ENCODE measurements at places on chromosomes 13 and 19.

GRCh38 chr19:17406046-17406886 lies 836 bp upstream of the BST2 start:
- no peak for DNase-seq

DNA sequence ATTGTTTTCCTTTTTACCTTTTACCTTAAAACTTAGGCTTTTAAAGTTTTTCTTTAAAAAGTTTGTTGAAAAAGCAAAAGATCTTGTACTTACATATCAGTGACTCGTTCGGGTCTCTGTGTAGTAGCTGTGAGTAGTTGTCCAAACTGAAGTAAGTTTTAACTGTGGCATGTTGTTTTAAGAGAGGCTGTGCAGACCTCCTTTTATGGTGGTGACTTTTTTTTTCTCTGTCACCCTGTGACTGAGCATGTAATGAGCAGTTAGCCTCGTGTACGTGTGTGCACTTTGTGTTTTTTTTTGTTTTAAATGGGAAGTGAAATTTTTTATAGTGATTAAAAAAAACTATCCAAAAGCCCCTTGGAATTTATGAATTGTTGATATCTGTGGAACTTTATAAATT lies at the start of gene GPR183:
GPR183 (minus strand) TSS at position 153 of the 400 bp plus-strand sequence. CDS start 11,254 bp downstream, outside the sequence.
- DNase-seq, result no peak

DNA sequence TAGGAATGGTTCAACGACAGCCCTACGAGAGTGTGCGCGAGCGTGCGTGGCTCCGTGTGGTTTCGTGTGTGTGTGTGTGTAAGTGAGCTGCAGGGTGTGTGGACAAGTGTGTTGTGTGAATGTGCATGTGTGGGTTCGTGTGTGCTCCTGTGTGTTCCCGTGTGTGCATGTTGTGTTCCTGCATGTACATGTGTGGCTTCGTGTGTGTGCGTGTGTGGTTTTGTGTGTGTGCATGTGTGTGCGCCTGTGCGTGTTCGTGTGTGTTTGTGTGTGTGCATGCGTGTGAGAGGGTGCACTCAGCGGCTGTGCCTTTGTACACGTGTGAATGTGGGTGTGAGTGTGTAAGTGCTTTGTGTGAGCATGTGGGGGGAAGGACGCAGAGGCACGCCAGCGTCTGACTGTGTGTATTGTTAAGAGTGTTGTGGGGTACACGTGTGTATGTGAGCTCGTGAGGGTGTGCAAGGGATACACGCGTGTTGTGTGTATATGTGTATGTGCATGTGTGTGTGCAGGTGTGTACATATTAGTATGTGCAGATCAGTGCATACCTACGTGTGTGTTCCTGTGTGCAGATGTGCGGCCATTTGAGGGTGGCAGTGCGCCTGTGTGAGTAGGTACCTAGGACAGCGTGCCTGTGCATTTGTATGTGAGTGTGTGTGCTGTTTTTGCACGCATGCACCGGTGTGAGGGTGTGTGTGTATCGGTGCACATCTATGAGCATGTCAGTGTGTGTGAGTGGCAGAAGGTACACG lies 24.3 kb upstream of the ONECUT3 start:
- DNase-seq, result no peak

DNA sequence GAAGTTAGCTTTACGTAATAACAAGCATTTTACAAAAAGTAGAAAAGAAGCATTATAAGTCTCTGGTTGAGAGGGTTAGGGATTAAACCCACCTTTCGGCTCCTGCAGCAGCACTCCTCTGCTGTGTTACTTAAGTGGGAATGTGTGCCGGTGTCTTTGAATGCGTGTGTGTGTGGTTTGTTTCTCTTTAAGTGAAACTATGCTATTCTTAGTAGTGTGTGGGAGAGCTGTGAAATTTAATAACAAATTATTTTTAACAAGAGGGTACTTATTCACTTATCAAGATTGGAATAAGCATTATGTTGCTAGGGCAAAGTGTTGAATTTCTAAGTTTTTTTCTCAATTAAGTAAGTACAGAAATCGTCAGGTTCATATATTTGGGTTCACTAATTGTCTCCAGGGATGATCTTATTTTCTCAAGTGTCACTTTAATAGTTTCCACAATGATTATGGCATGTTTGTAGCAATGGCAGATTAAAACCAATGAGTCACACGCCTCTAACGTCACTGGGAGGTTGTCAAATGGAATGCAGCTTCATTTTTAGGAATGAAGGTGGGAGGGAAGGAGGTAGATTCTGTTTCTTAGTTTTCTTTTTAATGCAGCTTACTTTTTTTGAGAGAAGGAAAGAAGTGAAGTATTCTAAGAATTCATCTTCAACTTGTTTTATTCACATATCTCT lies 151.3 kb downstream of the LMO7 start:
- no peak for DNase-seq

GRCh38 chr13:23599083-23599925 lies 29.1 kb downstream of the TNFRSF19 start:
- no peak for DNase-seq

GRCh38 chr19:13764821-13765394 lies 586 bp downstream of the MRI1 start:
- DNase-seq, result no peak

GRCh38 chr19:3064011-3064330 lies 1.7 kb upstream of the TLE5 start:
- no peak for DNase-seq

DNA sequence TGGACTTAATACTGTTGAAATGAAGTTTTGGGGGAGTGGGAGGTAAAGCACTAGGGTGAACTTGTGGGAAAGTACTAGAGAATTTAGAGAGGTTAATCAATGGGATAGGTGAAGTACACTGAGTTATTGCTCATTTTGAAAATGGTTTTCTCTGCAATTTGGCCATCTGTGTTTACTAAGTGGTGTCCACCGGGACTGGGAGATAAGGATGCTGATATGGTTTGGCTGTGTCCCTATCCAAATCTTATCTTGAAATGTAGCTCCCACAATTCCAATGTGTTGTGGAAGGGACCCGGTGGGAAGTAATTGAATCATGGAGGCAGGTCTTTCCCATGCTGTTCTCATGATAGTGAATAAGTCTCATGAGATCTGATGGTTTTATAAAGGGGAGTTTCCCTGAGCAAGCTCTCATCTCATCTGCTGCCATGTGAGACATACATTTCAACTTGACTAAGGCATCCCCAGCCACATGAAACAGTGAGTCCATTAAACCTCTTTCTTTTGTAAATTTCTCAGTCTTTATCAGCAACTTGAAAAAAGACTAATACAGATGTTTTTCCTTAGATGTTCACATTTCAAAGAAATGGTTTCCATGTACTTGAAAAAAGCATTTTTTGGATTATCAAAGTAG lies 1569.4 kb upstream of the PRR20A start:
- DNase-seq, result no peak

- DNase-seq, result no peak
Observed at GRCh38 chr13:96636001-96636709, 358.1 kb downstream of the OXGR1 start.

DNA sequence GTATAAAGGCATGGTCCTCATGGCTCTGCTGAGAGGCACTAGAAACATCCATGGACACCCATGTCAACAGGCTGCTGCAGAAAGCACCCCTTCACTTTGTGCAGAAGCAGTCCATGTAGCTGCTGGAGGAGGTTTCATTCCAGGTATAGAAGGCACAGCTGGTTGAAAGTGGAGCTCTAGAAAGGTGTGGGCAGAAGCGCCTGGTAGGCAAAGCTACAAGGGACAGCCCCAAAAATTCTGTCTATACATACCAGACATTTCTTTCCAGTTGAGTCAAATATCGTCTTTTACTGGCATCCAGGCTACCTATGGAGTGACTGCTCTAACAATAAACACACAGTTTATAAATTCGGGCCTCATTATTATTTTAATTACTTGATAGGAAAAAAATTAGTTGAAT lies 129.3 kb downstream of the ENOX1 start:
- DNase-seq, result no peak

DNA sequence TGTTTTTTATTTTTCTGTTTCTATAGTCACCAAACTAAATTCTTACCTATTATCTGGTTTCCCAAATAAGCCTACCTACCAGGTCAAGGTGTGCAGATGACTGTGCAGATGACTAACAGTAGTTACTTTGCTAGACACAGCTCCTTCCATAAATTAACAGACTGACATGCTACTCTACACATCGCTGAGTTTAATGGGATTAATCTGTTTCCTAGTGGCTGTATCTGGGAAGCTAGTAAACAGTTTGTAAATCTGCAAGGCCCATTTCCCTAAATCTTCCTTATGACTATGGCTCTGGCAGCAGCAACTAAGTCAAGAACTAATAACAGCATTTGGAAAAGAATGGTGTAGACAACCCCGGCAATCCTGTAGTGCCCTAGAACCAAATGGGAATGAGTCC lies 27.9 kb downstream of the MIPEP start:
- DNase-seq, result no peak

DNA sequence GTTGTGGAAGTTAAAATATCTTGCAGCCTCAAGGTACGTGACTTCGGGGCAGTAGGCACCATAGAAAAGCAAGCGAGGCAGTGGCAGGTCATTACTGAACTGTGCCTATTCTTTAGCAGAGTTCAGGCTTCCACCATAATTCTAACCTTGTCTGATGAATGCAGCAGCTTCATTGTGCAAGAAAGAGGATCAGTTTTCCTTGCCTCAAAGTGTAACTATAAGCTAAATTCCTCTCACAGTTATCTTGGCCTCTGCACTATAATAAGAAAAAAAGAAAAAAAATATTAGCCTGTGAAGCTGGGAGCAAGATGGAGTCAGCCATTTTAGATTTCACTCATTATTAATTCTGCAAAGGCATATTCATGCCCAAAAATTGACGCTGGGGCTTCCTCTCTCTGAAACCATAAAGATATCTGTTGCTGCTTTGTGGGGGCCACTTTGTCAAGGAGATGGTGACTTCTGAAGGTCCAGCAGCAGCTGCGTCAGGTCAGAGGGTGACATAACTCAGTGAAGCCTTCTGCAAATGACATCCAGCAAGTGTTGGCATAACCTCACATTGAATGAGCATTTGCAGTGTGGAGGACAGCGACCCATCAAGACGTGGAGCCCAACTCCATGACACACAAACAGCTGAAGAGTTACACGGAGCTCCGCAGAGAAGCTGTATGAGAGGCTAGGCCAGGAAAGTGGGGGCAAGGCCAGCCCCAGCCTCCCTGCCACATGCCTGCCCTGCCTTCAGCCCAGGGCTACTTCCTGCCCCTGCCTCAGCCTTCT lies 23.1 kb upstream of the SACS start:
- DNase-seq, result no peak

- no peak for DNase-seq
Observed at GRCh38 chr13:19601749-19602725, 31.4 kb upstream of the MPHOSPH8 start.

DNA sequence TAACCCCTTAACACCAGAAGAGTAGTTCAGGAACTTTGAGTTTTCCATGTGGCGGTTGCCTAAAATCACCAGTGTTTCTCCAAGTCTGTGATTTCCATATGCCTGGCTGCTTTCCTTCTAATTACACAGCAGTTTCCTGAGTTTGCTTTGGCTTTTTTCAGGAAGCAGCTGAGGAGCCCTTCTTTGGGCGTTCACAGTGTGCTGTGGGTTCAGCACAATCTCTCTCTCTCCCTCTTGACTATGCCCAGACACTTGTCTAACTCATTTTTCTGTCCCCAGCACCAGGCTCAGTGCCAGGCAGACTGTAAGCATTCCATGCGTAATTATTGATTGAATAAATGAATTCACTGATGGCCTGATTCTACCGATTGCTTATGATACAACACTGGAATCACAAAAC lies 19.7 kb downstream of the SCEL start:
- no peak for DNase-seq

DNA sequence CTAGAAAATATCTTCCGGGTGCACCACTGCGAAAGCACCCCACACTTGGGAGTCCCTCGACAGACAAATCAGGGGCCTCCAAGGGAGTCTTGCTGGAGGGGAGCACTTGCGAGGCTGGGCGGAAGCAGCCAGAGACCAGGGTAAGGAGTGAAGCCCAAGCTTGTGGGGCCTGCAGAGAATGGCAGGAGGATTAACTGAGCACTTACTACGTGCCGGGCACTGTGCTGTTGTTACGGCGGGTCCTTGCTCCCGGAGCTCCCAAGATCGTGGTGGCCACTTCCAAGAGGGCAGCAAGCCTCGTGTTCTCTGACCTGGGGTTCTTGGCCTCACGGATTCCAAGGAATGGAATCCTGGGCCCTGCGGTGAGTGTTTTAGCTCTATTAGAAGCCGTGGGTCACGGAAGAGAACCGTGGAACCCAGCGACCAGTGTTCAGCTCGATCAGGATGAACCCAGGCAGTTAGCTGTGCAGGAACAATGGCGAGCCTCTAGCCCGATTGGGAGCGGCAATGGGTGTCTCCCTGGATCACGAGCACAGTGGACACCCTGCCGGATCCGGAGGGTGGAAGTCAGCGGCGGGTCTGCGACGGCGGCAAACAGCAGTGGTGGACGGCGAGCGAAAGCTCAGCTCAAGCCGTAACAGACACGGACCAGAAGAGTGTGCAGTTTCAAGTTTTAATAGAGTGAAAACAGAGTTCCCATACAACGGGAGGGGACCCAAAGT lies 9.6 kb downstream of the TTYH1 start:
- DNase-seq, result no peak

- DNase-seq, result peak; percentile 4
Observed at GRCh38 chr13:100636441-100636840, 38.2 kb downstream of the TMTC4 start.

DNA sequence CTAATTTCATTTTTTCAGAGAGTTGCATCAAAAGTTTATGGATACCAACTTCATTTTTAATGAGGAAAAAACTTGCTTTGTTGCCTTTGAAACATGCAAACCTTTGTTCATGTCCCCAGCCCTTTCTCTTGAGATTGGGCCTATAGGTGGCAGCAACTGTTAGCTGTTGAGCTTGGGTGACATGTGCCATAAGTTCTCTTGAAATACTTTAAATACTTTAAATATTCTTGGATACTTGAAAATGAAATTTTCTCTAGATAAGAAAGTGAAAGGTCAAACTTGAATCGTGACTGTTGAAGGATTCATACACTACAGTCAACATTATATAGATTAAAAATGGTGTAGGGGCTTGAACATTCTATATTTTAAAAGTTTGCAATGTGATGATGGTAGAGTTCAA lies 294.9 kb downstream of the NDFIP2 start:
- no peak for DNase-seq

DNA sequence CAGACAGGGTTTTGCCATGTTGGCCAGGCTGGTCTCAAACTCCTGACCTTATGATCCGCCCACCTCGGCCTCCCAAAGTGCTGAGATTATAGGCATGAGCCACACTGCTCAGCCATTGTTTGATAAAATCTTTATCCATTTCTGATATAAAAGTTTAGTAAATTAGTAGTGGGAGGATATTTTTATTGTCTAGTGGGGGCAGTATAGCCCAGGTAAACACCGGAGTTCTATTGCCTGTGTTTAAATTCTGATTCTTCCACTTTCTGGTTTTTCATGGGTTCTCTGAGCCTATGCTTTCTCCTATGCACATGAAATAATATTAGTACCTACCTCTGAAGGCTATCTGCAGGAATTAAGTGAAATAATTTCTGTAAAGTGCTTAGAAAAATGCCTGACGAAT lies 20.1 kb upstream of the ARHGEF18 start:
- DNase-seq, result no peak

DNA sequence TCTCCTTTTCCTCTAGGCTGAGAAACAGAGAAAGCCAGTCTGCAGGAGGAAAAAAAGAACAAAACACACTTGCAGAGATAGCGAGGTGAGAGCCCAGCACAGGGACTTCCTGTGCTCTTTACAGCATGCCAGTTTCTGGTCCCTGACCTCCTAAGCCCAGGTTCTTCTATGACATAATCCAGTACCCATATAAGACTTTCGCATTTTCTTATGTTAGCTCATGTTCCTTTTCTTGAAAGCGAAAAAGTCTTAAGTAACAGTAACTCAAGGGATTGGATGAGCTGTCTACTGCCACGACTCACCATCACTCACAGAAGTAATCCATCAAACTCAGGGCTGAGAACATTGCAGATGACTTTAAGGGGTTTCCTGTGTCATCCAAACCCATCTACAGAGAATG lies 17.4 kb downstream of the CCDC70 start:
- DNase-seq, result no peak

- DNase-seq, result no peak
Observed at GRCh38 chr13:80022146-80022545, 318.8 kb downstream of the SPRY2 start.

Measured in NCI-H187 (cell line).